Stimulated activated CD4-positive, alpha-beta T cell treated with anti-CD3 and anti-CD28 coated beads, Interleukin-1b, Interleukin-23, amount 100 ng/mL, for 24 hours (primary cell): ENCODE measurements at places on chromosomes 2 and 18.

DNA sequence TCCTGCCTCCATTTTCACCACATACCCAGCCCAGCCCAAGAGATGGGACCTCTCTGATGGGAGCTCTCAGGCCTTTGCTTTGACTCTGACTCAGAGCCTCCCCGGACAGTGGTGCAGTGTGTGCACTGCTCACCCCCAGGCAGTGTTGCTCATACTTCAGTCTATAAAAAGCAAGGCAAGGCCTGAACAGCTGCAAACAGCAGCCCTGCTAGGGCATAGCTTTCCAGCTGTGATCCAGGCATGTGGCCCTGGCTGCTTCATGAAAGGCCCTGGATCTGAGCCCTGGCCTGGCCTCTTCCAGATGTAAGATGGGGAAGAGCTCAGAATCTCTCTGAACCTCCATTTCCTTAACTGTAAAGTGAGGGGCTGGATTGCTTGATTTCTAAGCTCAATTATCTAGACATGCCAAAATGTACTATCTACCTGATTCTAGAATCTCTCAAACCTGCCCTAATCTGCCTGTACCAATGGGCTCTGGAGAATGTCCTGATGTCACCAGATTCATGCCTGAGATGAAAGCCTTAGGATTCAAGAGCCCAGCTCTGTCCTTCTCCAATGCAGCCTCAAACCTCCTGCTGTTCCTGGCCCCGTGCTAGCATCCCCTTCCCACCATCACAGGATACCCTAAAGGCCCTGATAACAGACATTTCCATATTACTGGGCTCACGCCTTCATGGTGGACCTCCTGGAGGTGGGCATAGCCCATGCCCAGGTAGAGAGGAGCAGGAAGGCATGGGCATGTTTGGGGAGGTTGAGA lies 206.9 kb downstream of the ARL4C start:
- DNase-seq, result no peak

- peak; percentile 18 for DNase-seq
Observed at GRCh38 chr2:147845411-147845971, 662 bp downstream of the ACVR2A start.

DNA sequence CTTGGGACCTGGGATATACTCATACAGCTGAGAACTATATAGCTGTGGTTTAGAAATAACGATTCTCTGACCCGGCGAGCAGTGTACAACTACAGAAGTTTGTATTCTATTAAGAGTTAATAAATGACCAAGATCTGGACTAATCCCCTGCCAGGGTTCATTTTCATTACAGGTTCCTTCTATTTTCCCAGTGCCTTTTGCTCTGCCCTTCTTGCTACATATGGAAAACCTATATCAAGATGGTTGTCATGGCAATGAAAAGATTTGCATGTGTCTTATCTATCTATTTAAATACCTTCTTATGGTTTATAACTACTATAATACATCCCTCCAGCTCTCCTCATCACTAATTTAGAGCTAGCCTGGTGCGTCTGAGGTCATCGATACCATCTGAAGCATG lies 965.2 kb downstream of the BCL11A start:
- DNase-seq, result no peak

DNA sequence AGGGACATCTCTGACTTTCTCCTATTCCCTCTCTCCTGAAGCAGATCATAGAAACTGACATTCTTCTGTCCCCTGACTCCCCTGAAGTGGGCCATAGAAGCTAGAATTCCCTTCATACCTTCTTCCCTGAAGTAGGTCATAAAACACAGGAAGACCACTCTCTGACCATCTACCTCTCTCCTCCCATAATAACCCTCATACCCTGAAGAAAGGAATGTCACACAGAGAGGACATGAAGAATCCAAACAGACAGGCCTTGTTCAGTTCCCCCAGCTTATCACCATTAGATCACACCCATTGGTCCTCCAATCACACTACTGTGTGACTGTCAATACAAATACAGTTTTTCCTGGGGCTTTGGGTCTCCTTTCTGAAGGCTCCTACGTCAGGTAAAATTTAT lies 347.1 kb downstream of the DLGAP1 start:
- no peak for DNase-seq

- DNase-seq, result no peak
Observed at GRCh38 chr2:160911258-160911657, 249.0 kb upstream of the TANK start.

- no peak for DNase-seq
Observed at GRCh38 chr2:194102546-194102945, 1554.5 kb upstream of the SLC39A10 start.

DNA sequence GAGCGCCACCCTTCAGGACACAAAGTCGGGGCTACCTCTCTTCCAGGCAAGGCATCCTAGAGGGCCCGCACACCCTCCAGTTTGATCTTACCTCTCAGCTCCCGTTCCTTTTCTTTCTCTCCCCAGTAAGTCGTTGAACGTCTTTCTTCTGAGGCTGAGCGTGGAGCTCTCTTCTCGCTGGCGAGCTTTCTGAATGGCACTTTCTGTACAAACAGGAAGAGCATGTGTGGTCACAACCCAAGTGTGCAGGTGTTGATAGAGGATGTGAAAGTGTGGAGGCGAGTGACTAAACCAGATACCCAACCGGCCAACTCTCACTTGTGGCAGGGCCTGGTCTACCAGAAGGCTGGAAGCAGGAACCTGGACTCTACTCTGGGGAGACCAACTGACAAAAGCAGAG lies at the start of gene AFF3:
TSS of gene AFF3 (minus strand) at position 198 of the 400 bp plus-strand sequence. CDS start 38,136 bp downstream, outside the sequence.
- DNase-seq, result peak; percentile 4

GRCh38 chr2:237474442-237474911 lies 12.6 kb upstream of the MLPH start:
- no peak for DNase-seq

- DNase-seq, result no peak
Observed at GRCh38 chr2:122417114-122417513, 661.7 kb downstream of the TSN start.

DNA sequence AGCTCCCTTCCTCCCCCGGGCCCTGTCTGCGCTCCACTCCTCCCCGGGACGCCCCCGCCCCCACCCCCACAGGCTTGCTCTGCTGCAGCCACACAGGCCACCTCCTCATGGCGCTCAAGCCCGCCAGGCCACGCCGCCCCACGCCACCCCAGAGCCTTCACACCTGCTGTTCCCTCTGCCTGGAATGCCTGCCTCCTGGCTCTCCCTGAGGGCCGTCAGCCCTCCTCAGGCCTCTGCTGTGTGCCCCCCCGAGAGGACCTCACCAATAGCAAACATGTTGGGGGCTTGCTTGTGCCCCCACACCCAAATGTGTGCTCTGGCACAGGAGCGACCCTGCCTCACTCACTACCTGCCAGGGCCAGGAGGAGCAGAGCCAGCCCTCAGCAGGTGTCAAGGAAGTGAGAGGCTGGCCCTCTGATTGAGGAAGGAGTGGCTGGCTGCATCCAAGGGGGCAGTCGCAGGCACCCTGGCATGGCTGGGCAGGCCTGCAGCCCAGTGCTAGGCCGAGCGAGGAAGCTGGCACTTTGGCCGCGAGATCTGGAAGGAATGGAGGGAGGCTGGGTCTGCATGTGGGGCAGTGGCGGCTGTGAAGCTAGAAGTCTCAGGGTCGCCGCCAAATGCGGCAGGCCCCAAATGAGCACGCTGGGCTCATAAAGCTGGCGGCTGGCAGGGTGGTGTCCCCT lies 86.5 kb downstream of the INHBB start:
- no peak for DNase-seq

DNA sequence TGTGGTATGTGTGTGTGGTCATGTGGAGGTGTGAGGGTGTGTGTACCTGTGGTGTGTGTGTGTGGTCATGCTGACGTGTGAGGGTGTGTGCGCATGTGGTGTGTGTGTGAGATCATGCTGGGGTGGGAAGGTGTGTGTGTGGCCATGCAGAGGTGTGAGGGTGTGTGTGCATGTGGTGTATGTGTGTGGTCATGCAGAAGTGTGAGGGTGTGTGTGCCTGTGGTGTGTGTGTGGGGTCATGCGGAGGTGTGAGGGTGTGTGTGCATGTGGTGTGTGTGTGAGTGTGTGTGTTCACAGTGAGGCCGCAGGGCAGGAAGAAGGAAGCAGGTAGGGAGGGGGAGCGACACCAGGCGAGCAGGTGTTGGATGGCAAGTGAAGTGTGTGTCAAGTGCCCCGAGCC lies 259.0 kb downstream of the LOXHD1 start:
- DNase-seq, result no peak

- DNase-seq, result no peak
Observed at GRCh38 chr2:232875256-232876121, 5.4 kb downstream of the SNORC start.

GRCh38 chr2:237763812-237764211 lies 34.8 kb upstream of the RBM44 start:
- DNase-seq, result no peak

DNA sequence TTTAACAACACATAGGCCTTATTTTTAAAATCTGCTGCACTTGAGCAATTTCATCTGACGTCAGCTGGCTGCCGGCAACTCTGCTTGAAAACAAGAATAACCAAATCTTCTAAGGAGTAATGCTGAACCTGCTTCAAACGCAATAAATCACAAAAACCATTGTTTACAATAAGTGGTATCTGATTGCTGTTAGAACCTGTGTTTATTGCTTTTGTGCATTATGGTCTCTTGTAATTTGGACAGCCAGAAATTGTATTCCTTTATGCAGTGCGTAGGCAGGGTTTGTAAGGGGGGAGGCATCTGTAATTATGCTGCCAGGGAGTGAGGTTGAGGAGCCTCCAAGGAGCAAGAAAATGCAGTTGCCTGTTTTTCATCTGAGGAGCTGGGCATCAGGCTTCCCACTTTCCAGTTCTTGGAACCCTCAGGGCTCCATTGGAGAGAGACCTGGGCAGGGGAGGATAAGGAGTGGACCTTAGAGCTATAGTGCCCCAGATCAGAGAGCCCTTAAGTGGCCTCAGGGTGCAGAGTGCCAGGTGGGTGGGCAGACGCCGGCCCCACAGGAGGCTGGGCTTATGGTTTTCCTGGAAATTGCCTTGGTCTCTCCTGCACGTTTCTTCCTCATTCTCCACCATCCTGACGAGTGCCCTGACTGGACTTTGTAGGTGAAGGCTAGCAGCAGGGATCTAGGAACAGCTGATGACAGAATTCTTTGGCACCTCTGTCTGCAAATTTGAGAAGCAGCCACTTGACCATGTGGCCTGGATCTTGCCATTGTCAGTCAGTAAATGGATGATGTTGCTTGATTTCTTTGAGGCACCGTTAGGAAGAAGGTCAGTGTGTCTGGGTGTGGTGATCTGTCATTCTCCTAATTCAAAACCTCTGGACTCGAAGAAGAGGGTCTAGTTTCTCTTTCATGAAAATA lies 129.2 kb downstream of the KLHL29 start:
- DNase-seq, result no peak

DNA sequence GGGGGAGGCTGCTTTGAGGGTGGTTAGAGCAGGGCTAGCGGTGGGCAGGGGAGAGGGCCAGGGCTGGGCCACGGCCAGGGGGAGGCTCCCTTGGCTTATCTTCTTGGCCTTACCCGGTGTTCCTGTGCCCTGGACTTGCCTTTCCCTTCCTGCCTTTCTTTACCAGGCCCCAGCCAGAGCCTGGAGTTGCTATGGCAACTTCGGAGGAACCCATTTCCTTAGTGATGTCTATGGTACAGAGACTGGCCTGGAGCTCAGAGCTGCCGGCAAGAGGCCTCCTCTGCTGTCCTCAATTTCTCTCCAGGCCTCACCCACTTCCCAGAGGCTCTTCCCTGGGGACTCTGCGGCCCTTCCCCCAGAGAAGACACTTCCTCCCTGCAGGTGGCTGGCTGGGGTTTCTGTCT lies 11.5 kb downstream of the SPEG start:
- DNase-seq, result no peak

- DNase-seq, result no peak
Observed at GRCh38 chr2:84486441-84487115, 27.5 kb upstream of the SUCLG1 start.

GRCh38 chr2:174335254-174335987 lies 667 bp downstream of the SP9 start:
- DNase-seq, result no peak

GRCh38 chr2:223032187-223033142 lies 19.5 kb upstream of the KCNE4 start:
- no peak for DNase-seq

- DNase-seq, result no peak
Observed at GRCh38 chr2:241399941-241400922, 44.1 kb downstream of the FARP2 start.

DNA sequence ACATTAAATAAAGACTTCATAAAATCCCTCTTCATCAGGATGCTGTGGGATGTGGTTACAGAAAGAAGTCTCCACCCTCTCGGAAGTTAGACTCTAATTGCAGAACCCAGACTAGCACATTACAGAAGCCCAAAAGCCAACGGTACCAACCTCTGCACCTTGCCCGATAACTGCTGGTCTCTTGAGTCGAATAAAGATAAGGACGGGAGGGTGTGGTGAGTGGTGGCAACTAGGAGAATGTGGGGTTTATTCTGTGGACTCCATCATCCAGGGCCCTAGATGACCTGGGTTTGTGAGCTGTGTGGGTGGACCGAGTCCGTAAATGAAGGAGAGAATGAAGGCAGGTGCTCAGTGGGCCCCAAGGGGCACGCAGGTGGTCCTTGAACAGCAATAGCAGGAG lies 462.8 kb upstream of the ID2 start:
- no peak for DNase-seq

DNA sequence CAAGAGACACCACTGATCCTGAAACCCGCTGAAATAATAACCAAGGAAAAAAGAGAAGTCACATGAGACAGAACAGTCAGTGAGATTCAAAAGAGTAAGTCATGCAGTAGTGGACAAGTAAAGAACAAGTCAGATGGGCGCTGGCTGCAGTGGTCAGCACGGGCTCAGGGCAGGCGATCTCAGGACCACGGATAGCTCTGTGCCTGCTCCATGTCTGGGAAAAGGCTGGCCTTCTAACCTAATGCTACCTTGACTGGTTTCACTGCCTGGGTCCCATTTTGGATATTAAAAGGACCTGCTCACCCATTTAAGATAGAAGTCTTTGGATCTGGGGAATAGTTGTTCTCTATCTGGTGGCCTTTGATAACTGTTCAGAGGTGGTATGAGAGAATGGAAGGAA lies 61.7 kb upstream of the LCLAT1 start:
- DNase-seq, result no peak

DNA sequence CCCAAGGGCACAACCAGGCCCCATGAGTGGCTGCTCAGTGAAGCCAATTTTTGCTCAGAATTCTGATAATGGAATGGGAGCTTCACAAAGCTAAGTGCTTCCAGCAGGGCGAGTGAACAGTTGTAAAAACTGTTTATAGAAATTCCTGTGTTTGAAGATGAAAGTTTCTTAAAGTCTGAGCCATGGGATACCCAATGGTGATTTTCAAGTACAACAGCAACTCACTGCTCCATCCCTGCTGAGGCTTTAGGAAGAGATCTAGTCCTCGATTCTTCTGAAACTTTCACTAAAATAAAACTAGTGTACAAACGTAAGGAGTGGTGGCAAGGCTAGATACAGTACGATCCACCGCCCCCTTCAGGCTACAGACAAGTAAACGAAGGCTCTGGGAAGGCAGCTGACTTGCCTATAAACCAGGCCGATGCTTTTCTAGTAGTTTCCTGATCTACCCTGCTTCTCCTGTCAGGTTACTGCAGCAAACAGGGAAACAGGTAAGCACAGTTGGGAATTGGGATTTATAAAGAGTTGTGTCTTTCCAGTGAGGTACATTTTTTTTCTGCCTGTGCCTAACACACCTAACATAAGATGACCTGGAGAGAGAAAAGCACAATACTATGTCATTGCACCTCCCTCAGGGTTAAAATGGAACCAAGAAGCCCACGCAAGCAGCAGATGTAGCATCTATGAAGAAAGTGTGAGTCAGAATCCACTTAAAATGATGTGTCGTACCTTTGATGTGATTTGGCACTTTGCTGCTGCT lies 108.7 kb downstream of the UXS1 start:
- no peak for DNase-seq

GRCh38 chr2:163558251-163559021 lies 177.4 kb downstream of the FIGN start:
- no peak for DNase-seq
